ENCODE measurements at places on chromosomes 2 and 18.

DNA sequence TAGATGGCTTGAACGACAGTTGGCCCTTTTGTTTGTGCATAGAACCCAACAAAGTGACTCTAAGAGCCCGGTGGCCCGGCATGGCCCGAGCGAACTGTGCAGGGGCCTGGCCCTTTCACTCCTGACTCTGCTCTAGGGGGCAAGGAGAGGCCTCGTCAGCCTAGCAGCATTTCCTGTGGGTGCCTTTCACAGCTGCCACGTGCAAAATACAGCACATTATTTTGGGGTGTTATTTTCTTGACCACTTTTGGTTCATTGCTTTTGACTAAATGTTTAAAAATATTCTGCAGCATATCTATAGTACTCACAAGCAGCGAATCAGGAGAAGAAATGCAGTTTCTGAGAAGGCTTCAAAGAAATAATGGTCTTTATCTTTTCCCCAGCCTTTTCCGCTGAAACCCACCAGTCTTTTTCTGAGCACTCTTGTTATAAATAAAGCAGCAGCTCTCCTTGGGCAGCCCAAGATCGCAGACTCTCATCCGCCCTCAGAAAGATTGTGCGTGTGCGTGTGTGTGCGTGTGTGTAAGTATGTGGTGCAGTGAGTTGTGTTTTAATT, 31.3 kb downstream of the DGKD start:
- DNase-seq, result no peak

- no peak for DNase-seq
Observed at GRCh38 chr2:229620289-229620688, 94.1 kb downstream of the DNER start.

DNA sequence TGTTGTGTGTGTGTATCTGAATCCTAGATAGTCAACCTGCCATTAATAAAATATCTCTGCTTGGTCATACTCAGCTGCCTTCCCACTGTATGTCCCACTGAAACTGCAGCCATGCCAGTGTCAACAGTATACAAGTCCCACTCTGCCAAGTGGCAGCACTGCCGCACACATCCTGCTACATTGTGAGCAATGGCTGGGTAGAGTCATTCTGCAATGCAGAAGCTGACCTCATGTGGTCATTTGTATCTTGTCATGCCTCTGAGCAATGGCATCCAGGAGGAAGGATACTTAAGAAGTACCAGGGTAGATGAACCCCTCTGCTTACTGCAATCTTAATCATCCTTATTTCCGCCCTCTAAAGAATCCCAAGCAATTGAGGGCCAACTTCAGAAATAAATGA, 302.2 kb upstream of the DDX18 start:
- no peak for DNase-seq

DNA sequence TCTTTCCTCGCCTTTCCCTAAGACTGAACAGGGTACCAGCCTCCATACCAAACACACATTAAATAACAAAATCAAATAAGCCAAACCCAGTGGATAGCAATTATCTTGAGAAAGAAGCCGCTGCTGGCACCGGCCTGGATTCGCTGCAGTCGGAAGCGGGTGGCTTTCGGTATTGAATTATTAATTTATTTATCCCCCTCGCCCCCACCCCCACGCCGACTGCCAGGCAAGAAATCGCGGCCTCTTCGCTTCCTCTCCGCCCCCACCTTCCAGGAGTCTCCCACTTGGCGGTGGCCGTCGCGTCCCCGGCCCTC, 370 bp upstream of the ZNF804A start:
- DNase-seq, result no peak

DNA sequence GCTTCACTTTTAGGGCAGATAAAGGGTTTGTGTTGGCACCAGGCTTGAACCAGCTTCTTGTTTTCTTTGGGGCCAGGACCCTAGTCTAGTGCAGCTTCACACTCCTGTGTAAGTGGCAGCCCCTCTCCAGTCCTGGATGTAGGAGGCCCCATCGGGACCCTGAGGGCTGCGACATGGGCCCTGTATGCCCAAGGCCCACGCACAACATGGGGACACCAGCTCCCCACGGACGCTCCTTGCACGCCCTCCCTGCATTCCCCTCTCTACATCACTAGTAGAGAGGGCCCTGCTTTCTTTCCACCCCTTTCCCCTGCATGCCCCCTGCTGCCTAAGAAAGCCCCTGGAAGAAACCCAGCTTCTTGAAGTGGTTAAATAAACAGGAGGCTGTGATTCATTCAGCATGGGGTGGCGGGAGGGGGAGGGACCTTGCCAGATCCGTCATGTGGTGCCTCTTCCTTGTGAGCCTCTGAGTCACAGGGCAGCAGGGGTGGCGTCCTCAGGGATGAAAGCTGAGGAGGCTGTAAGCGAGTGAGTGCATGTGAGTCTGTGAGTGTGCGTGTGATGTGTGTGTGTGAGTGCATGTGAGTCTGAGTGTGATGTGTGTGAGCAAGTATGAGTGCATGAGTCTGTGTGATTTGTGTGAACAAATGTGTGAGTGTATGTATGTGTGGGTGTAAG, 42.5 kb downstream of the COPS8 start:
- no peak for DNase-seq

DNA sequence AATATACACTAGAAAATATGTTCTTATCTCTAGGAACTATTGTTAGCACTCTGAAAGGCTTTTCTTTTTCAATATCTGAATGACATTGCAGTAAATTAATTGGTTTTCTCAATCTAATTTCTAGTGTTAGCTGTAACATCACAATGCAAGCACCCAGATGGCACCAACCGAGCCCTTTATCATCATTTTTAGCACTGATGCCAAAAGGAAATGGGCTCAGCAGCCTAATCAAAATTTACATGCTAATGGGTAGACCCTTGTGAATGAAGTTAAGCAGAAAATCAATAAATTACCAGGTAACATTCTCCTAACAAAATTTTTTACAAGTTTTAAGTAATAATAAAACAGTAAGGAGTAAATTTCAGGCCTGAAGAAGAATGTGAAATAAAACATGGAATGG, 53.5 kb upstream of the PGAP1 start:
- DNase-seq, result no peak

- DNase-seq, result no peak
Observed at GRCh38 chr2:232353096-232353495, 25.5 kb upstream of the ALPP start.

DNA sequence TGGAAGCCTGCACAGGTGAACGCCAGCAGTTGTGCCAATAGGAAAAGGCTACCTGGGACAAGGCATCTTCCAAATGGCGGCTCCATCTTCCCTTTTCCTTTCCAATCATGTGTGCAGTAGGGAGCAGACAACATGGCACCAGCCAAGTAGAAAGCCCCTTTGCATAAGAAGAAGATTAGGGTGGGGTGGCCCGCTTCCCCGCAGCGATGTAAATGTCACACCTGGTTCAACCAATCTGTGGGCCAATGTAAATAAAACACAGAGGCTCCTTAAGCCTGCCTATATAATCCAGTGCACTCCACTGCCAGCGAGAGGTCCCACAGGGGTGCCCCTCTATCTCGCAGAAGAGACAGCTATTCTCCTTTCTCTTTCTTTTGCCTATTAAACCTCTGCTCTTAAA, 468.4 kb upstream of the CRIM1 start:
- DNase-seq, result no peak

DNA sequence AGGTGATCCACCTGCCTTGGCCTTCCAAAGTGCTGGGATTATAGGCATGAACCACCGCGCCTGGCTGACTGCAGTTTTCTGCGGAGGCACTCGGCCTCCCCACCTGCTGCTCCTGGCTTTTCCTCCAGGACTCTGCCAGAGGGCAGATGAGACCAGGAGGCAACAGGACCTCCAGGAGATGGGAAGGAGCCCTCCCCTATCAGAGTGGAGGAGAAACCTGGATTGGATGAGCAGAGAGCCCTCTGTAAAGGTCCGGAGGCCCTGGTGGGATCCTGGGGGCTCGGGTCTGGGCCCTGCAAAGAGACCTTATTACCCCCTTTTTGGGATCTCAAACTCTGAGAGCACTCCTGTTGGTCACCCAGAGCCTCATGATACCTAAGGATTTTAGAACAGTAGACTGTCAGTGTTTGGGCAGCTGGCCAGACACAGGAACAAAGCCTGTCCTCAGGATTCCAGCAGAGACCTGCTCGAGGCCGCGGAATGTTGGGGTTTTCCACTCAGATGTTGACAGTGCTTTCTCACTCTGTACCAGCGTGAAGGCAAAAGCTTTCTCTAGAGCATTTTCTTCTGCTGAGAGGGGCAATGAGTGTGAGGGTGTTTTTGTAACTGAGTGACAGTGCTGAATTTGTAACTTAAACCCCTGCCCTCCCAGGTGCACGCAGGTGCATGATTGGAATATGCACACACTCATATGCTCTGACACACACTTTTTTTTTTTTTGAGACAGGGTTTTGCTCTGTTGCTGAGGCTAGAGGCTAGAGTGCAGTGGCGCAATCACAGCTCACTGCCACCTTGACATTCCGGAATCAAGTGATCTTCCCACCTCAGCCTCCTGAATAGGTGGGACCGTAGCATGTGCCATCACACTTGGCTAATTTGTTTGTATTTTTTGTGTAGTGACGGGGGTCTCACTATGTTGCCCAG, 48.4 kb downstream of the NPPC start:
- no peak for DNase-seq

GRCh38 chr2:138780446-138780880, 273 bp upstream of the NXPH2 start:
- no peak for DNase-seq

DNA sequence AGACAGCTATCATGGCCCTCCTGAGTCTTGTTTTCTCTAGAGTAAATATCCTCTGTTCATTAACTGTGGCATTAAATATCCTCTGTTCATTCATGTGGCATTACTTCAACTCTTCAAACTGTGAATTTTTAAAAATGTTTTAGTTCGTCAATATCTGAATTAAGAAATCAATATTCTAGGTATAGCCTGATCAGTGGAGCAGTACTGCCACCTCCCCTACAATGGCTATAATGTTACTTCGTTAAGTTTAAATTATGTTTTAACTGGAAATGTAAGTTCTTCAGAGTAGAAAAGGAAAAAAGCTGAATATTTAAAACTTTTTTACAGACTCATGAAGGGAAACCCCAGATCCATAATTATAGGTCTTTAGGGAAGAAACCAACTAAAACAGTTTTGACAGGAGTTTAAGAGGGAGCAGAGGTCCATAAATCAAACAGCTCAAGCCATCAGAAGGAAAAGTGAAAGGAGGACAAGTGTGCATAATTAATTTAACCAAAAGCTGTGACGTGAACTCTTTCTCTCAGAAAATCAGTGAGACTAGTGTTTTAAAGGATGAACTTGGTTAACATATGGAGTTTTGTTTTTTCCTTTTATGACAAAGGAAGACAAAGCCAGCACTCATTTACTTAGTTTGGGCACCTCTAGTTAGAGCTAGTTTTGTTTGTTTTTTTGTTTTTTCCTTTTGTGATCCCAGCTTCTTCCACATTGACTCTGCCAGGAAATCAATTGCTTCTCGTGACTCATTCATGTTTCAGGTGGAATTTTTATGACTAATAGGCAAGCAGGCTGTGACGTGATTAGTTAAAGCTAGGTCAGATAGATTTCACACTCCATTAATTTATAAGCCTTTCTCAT, 44.9 kb downstream of the RBBP8 start:
- no peak for DNase-seq

- DNase-seq, result no peak
Observed at GRCh38 chr2:152548996-152549395, 168.3 kb downstream of the PRPF40A start.

DNA sequence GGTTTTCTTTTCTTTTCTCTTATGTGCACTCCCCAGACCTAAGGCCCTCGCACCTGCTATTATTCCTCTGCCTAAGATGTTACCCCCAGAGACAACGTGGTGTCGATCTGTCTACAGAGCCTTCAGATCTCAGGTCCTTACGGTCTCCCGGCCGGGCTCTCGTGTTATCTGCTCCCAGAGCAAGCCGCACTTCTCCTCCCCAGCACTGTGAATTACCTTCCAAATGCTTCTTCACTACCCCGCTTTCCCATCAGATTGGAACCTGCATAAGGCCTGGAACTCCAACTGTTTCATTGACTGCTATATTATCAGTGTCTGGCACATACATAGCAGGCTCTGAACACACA, 71.2 kb upstream of the ODC1 start:
- DNase-seq, result no peak

GRCh38 chr18:8139127-8139527, 470.1 kb upstream of the RAB12 start:
- DNase-seq, result no peak

GRCh38 chr2:136221026-136221425, 103.1 kb upstream of the CXCR4 start:
- no peak for DNase-seq

DNA sequence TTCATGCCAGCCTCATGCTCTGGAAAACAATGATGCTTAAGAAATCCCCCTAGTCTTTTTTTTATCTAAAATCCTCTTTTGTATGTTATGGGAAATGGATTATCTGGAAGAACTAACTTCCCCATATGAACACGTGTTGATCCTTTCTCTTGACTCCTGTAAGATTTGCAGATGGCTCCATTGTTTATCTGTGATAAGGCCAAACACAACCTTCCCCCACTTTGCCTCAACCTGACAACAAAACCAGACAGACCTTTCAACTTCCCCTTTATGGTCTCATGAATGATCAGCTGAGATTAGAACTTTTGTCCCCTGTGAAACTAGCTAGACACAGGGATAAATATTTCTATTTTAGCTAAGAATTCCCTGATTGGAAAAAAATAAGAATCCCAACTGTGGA, 828.0 kb upstream of the CDH2 start:
- no peak for DNase-seq

GRCh38 chr18:59853380-59853779, 46.4 kb upstream of the PMAIP1 start:
- no peak for DNase-seq

- DNase-seq, result no peak
Observed at GRCh38 chr18:77487951-77488740, 238.5 kb downstream of the GALR1 start.

GRCh38 chr2:72144274-72144631, 3.4 kb downstream of the CYP26B1 start:
- DNase-seq, result no peak

DNA sequence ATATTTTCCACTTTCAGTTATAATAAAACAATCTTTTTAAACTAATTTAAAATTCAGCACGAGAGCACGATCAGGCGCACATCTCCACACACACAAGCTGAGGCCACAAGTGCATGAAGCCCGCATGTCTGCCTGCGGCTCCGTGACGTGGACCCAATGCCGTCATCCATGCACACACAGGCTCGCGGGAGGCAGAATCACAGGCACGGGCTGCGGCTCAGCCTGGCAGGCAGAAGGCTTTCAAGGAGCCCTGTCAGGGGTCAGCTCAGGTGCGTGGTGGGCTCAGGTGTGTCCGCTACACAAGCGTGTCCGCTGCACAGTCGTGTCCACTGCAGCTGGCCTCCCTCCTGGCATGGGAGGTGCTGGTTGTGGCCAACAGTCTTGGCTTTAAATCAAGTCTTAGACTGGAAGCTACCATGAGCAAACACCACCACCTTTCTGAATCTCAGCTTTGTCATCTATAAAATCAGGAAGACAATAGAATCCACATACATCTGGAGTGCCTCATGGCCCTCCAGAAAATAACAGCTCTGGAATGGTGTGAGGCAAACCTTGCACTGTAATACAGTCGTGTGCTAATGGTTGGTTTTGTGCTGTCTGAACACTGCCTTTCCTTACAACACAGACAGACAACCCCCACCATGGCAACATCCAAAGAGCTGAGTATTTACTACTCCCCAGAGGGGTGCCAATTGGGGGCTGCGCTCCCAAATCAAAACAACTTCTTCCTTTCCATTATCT, 210.1 kb downstream of the NDUFA10 start:
- no peak for DNase-seq

Data from C1 segment of cervical spinal cord (tissue), 14 donors.